NB4 (cell line): ENCODE measurements at places on chromosomes 3 and 15.

GRCh38 chr3:106172101-106172500 is 303.3 kb upstream of the CBLB start:
- no peak for DNase-seq

DNA sequence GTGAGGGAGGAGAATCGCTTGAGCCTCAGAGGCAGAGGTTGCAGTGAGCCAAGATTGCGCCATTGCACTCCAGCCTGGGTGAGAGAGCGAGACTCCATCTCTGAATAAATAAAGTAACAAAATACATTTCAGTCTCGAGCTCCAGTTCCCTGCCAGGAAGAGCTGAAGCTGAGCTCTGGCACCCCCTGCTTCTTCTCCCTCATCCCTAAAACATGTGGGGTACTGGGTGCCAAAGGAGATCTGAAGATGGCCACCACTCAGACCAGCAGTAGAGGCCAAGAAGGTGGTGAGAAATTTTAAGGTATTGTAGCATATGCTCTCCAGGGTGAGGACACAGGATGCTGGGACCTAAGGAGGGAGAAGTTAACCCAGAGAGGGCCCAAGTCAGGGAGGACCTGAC is 75.0 kb upstream of the CGNL1 start:
- peak; percentile 74 for DNase-seq

GRCh38 chr3:79405183-79405582 is 362.6 kb downstream of the ROBO1 start:
- DNase-seq, result no peak

- DNase-seq, result no peak
Measured at GRCh38 chr3:67524046-67524445, 130.4 kb downstream of the SUCLG2 start.

DNA sequence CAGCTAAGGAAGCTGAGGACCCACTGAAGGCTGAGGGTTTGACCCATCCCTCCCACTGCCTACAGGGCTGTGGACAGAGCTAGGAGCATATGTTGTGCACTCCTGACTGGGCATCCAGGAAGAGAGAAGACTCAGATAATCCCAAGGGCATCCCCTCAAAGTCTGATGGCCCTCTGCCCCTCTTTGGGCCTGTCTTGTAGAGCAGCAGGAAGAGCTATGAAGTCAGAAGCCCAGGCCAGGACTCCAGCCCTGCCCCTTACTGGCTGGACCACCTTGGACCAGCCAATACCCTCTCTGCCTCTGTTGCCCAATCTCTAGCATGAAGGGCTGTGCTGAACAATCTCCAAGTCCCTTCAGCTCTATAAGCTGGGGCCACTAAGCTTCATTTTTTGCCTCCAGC is 210.8 kb downstream of the RPLP1 start:
- no peak for DNase-seq

GRCh38 chr3:184371570-184372018 is 6.4 kb downstream of the THPO start:
- peak; percentile 89 for DNase-seq

DNA sequence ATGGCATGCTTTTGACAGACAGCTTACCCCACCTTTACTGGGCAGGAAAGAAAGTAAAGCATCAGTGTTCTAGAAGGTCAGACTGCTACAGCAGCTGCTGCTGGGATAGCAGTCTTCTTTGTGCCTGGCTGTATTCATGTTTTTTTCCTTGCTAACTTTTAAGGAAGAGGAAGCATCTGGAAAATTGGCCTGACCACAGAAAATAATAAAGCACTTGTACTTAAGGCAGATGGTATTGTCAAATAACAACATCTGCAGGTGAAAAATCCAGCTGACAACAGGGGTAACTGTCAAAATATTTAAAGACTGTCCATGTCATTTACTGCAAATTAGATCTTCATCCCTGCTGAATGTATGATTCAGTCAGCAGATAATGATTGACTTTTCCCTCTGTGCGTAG is 229.0 kb downstream of the OXSM start:
- no peak for DNase-seq

DNA sequence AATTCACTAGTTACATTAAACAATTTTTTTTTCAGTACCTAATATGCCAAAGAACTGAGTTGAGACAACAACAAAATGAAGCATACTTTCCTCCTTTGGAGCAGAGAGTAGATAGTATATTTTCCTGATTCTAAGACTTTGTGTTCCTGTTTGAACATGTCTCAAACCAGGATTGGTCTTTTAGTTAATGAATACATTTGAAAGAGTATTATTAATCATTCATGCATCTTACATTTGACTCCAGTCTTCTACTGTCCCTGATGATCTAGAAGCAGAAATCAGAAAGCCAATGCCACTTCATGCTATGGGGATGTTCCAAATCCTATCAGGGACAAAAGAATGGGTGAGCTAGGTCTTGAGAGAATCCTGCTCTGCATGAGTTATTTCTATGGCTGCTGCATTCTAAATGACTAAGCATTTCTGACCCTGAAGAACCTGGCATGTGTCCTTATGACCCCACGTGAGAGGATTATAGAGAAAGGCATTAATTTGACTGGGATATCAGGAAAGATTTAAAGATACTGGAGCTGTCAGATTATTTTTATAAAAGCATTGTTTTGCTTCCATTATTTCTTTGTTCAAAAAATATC is 32.9 kb upstream of the MBNL1 start:
- peak; percentile 41 for DNase-seq

- no peak for DNase-seq
Measured at GRCh38 chr3:28326458-28326926, 22.0 kb upstream of the ZCWPW2 start.

- no peak for DNase-seq
Measured at GRCh38 chr15:91992945-91993344, 139.4 kb downstream of the SLCO3A1 start.

- no peak for DNase-seq
Measured at GRCh38 chr3:77197408-77197807, 157.5 kb downstream of the ROBO2 start.

DNA sequence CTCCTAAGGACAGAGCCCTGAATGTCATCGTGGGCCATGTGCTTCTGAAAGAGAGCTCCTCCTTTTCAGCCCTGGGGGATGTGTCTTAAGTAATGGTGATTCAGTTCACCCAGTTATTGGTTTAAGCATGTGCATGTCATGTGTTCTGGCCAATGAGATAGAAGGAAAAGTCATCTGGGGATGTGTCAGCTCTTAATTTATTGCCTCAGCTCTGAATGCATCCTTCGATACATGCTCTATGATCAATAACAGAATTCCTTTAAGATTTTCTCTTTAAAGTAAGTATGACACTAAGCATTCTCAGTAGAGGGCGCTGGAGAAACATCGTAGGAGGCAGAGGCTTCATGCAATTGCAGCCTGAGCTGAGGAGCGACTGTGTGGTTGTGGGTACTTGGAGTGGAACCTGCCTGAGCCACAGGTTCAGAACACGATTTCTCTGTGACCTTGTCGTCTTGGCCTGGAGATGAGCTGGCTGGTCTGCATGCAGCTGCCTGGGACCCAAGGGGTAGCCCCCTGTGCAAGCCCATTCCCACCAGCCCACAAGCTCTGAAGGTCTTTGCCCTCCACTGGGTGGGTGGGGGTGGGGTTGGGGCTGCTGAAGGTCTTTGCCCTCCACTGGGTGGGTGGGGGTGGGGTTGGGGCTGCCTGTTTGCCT is 69.5 kb downstream of the C3orf38 start:
- peak; percentile 66 for DNase-seq

DNA sequence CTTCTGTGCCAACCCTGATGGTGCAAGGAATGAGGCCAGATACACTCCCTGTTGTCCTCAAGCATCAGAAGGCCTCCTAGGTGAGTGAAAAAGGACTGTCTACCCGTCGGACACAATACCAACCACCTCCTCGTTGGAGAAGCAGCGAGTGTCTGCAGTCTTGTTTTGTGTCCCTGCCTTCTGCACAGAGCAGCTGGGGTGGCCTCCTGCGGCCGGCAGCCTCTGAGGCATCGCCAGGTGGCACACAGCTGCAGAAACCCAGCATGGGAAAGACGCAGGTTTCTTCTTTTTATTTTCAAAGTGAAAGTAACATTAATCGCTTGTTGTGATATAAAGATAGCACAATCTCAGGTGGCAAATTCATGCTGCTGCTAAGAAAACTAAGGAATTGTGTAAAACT is 509.9 kb downstream of the OCA2 start:
- DNase-seq, result no peak

DNA sequence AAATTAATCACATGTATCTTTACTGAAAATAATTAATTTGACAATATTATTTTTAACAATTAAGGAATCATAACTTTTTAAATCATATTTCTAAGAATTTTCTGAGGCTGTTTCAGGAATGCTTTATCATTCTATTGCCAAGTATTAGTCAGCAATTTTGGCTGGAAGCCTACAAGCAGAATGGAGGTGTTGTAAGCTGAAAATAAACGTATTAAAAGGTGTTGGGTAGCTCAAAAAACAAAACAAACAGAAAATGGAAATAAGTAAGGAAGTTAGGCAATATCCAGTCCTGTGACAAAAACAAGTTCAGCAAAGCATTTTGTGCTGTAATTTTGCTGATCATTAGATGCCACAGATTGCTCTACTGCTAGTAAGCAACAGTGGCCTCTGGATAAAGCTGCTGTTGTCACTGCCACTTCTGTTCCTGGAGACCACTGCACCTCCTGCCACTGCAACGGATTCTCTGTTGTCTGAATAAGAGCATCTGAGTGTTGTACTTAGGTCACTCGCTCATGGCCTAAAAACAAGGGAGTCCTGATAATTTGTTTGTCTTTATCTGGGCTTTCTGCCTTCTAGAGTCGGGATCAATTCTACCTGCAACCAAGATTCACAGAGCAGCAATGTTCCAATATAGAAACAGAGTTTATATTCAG is 63.5 kb upstream of the SLITRK3 start:
- DNase-seq, result no peak

DNA sequence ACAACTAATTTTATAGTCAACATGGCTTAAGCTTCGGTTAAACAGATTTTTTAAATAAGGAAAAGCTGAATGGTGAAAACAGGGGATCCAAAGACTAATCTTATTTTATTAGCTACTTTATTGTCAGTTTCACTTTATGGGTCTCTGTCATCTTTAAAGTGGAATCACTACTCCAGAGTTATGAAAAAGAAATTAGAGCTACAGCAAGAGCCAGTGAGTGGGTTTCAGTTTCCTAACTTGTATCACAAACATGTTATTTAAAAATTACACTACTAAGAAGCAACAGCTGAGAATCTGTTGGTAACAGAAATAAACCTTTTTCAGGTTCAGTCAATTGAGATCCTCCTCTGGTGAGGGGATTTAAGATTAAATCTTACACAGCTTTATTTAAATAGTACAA is 10.0 kb downstream of the PHC3 start:
- no peak for DNase-seq

GRCh38 chr3:151804267-151804666 is 9.6 kb upstream of the AADAC start:
- no peak for DNase-seq

DNA sequence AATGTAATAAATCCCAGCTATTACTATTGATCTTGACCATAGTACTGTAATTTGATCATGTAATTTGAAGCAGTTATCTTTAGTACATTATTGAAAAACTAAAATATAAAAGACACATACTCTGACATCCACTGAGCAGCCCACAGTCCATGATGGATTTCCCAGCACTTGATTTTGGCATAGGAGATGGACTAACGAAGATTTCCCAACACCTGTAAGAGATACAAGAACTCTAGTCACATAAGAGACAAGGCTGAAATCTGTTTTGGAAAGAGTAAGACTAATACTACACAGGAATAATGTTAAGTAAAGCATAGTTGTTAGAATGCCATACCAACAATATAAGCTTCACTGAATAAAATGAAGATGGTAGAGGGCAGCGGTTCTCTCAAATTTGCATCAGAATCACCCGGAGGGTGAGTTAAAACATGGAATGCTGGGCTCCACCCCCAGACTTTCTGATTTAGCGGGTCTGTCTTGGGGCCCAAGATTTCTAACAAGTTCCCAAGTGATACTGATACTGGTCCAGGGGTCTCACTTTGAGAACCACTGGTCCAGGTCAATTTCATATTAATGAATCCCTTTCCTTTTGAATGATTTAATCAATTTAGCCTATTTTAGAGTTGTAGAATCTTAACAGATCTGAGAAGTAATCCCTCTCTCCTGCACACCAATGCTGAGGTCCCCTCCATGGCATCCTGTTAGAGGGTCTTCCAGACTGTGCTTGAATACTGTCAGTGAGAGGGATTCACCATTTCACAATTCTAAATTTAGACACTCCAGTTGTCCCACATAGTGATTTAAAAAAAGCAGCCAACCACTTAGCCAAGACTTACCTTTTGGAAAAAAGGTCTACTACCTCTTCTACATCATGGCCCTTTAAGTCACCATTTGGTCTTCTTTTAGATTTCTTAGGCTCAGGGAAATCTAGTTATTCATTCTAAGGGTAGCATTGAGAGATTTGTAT is 11.5 kb downstream of the RABL3 start:
- no peak for DNase-seq

DNA sequence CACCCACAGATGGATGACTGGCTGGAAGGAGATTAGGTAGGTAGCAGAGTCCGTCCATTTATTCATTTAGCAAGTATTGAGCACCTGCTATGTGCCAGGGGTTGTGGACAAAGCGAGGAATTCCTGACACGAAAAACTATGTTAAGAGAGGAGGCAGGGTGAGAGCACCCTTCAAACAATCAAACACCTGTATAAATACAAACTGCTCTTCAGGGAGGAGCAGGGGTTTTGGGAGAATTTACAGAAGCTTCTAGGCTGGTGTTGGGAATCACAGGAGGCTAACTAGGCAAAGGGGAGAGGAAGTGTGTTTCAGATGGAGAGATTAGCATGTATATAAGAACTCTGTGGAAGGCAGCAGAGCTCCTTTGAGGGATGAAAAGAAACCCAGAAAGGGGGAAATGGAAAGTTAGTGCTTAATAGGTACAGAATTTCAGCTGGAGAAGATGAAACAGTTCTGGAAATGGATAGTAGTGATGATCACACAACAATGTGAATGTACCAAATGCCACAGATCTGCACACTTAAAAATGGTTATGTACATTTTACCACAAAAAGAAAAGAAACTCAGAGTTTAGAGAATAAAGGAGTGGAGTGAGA is 805 bp upstream of the SEC22C start:
- no peak for DNase-seq

- no peak for DNase-seq
Measured at GRCh38 chr3:65979731-65980130, 59.0 kb downstream of the MAGI1 start.

GRCh38 chr15:101407439-101407838 is 82.1 kb downstream of the PCSK6 start:
- DNase-seq, result peak; percentile 15
